GM04504 (cell line): ENCODE measurements at places on chromosomes 6 and 20.

- no peak for DNase-seq
Measured at GRCh38 chr20:20447196-20447595, 79.3 kb downstream of the INSM1 start.

- DNase-seq = no peak
Measured at GRCh38 chr6:101716810-101717209, 323.3 kb downstream of the GRIK2 start.

DNA sequence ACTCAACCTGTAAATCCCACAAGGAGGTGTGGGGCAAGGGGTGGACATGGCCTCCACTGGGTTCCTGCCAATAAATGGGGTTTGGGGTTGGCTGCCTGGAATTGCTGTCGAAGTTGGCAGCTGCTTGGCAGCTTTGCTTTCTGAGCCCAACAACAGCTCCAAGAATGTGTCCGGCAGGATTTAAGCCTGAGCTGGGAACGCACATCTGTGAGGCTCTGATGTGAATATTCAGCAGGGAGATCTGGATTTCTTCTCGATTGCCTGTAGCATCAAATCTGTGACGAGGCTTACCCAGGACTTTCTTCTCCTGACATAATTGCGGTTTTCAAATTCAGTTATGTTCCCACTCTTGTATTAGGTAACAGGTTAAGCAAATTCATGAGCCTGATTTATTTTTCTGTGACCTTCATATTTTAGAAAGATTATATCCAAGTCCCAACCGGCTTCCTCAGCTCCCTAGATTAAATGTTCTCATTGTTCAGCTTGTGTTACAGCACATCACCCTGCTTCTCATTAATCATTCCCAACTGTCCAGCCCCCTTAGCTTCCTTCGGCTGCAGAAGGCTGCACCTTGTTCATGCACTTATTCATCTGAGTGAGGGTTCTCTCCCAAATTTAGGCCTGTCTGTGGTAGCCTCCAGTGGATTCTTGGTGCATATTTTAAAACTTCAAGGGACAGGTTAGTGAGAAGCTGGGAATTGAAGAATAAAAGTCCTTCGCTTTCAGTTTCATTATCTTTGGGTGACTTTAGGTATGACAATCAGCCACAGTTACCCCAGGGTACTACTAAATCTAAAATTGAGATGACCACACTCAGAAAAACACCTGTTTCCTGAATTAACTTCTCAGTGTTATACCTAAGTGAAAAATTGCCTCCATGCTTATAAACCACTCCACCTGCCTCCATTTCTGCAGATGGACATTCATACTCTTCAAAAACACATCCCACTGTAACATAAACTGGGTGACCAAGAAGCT, 310.0 kb downstream of the ESR1 start:
- no peak for DNase-seq

GRCh38 chr6:167568407-167569024, 243.6 kb downstream of the TTLL2 start:
- no peak for DNase-seq

GRCh38 chr6:63805808-63806572, 170.4 kb downstream of the PHF3 start:
- DNase-seq = peak; percentile 68

DNA sequence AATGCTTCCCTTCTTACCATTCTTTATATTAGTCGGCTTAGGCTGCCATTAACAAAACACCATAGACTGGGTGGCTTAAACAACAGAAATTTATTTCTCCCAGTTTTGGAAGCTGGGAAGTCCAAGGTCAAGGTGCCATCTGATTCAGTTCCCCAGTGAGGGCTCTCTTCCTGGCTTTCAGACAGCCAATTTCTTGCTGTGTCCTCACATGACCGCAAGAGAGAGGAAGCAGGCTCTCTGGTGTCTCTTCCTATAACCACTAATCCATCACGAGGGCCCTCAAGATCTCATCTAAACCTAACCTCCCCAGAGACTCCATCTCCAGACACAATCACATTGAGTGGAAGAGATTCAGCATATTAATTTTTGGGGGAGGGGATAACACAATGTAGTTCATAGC, 193.0 kb upstream of the SGK1 start:
- DNase-seq = no peak

- DNase-seq = no peak
Measured at GRCh38 chr6:73043446-73043845, 181.8 kb downstream of the KHDC1L start.

- no peak for DNase-seq
Measured at GRCh38 chr20:2537101-2537500, 728 bp downstream of the TMC2 start.

DNA sequence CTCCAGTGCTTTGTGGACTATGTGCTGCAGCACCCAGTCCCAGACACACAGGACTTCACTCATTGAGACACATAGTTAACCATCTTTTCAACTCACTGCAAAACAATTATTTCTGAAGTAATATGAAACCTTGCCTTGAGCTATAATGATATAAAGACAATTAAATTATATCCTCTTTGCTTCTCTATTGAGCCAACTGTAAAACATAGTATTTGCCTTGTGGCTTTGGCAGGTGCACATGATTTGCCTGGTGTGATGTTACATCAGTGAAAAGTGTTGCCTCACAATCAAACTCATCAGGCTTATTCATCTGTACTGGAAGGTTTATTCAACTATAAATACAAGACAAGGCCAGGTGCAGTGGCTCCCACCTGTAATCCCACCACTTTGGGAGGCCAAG, 80.6 kb downstream of the NCOA7 start:
- no peak for DNase-seq

- DNase-seq = no peak
Measured at GRCh38 chr6:163066200-163066599, 338.4 kb downstream of the PACRG start.

DNA sequence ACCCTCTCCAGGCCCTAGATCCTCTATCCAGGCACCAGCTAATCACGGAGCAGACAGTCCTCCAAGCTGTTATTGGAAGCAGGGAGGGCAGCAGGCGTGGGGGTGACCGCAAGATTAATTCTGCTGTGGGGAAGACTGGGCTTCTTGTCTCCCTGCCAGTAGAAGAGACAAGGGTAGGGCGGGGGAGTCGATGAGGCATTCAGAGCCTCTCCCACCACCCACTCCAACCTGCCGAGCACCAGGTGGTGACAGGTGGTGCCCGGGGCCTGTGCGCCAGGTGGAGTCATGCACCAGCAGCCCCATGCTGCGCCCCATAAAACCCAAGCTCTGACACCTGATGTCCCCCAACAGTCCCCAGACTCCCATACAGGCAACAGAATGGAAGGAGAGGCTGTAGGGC, 89.6 kb downstream of the CDH22 start:
- no peak for DNase-seq

DNA sequence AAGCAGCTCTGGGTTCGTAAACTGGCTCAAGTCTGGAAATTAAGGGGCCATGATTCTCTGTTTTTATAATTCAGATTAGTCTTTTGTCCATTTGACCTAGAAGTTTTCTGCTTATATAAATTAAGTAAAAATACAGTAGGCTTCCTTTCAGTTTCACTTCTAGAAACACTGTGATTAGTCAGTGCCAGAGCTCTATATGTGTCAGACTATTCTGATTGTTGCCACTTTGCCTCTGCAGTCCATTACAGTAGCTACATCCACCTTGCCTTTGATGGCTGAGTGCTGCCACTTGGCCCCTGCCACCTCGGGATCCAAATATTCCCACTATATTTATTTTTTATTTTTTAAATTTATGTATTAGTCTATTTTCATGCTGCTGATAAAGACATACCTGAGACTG, 7.9 kb downstream of the ZC2HC1B start:
- no peak for DNase-seq

- DNase-seq = no peak
Measured at GRCh38 chr6:128417698-128418097, 102.7 kb downstream of the PTPRK start.

DNA sequence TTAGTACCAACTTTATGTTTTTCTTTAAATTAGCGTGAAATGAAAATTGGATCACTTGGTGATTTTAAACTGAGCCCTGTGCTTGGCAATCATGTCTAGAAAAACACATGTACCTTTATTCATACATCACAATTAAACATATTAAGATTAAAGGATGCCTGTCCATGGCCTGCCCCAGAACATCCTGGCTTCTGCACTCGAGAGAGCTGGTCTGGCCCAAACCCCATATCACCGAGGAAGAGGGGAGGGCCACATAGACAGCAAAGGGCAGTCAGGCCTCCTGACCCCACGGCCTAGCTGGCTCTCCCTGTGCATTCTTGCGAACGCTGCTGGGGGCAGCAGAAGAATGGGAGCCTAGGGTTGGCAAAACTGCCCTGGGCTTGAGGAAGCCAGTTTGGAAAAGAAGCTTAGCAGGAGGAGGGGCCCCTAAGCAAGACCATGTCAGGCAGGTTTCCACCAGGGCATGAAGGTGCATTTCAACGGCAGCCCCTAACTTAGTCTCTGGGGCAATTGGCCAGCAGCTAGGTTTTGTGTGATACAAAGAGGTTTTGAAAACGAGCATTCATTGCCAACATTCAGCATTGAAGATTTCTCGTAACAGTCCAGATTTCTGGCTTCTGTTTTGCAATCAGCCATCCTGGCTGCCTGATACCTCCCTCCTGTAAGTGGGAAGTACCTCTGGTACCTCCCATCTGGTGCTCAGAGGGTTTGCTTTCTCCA, 8.6 kb downstream of the BPIFB3 start:
- no peak for DNase-seq

DNA sequence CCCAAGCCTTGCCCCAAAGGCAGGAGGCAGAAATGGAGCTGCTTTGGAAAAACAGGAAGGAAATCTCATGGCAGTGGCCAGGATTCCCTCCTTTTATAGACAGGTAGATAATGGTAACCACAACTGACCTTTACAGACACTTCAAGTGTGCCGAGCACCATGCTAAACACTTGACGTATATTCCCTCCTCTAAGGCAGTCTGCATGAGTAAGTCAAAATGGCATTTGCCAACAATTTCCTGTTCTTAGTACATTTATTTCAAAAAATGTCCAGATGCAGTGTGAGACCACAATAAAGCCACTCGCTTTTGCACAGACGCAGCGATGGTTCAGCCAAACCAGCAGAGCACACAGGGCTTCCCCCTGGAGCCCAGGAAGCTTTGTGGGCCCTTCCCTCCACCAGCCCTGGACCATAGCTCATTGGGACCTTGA, 16.5 kb upstream of the GPR6 start:
- no peak for DNase-seq

DNA sequence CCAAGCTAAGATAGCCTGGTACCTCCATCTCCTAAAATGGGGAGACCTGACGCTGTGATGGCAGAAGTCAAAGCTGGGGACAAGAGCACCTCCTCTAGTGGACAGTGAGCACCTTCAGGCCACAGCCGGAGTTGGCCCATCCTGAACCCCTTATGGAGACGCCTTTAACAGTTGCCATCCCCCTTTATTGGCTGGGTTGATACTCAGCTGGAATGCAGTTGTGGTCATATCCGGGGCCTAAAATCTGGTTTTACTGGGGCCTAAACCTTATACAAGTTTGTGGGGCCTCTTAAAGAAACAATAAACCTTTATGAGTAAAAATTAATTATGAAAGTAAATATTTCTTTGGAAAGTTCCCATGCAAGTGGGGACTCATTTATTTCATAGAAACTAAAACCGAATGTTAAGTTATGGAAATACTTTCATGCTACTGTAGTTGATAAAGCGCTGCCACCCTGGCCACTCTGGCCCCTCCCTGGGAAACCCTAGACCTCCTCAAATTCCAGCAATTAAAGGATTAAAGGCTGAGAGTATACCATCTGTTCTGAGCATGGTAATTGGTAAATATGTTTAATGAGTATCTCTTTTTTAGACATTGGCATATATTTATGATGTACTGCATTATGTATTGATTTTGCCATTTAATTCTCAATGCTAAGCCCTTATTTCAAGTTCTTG, 95.1 kb upstream of the SASH1 start:
- DNase-seq = no peak

- no peak for DNase-seq
Measured at GRCh38 chr6:7417684-7418083, 28.1 kb downstream of the RIOK1 start.

- no peak for DNase-seq
Measured at GRCh38 chr6:163468738-163469137, 54.2 kb downstream of the QKI start.

DNA sequence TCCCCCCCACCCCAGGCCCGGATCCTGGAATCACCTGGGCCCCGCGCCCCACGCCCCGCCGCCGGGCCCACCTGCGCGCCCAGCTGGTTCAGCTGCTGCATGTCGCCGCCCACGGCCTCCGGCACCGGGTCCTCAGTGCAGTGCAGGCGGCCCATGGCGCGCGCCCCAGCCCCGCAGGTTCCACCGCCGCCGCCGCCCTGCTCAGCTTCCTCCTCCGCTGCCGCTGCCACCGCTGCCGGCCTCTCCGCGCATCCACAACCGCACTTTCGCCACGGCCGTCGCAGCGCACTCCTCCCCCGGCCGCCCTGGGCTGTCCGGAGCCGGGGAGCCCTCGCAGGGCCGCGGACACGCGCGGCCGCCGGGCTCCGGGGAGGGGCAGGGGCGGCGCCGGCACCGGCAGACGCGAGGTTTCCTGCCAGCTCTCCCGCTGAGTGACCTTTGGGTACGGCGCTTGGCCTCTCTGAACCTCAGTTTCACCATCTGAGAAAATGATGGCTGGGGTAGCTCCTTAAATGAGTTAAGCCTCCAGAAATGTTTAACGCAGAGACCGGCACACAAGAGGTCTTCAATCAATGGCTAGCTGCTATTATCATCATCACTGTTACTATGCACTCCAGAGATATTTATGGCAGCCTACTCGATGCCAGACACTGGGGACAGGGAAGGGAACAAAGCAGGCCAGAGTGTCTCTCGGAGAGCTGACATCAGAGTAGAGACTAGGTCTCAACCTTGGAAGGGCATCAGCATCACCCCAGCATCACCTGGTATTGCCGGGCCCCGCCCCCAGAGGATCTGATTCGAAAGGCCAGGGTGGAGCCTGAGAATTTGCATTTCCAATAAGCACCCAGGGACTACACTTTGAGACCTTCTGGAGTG, at the start of gene COMMD7:
Gene COMMD7, minus strand, starts transcription at position 231 of the 876 bp plus-strand sequence. Its CDS starts 76 bp downstream, at position 155.
- DNase-seq = no peak

GRCh38 chr20:38725931-38726803, 1.9 kb downstream of the SLC32A1 start:
- no peak for DNase-seq

- no peak for DNase-seq
Measured at GRCh38 chr6:25640446-25640845, 11.6 kb upstream of the SCGN start.

- DNase-seq = no peak
Measured at GRCh38 chr6:22149501-22150367, 147.1 kb downstream of the PRL start.

DNA sequence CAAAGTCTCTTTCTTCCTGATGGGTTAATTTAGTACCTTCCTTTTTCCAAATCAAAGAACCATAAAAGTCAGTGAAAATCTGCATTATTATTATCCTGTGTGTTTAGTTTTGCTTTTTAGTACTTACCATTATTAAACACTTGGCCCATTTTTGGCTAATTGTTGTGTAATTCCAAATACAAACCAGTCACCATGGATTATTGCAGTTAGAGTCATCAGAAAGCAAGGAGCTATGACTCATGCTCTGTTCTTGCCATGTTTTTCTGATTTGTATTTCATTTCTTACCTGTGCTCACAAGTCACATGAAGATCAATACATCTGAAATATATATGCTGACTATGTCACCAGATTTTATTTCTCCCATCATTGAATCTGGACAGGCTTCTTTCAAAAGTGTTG, 31.3 kb downstream of the SLC22A3 start:
- peak; percentile 6 for DNase-seq
